Inflammatory macrophage treated with lipopolysaccharide for 4 hours (primary cell): ENCODE measurements at places on chromosomes 16 and 17.

DNA sequence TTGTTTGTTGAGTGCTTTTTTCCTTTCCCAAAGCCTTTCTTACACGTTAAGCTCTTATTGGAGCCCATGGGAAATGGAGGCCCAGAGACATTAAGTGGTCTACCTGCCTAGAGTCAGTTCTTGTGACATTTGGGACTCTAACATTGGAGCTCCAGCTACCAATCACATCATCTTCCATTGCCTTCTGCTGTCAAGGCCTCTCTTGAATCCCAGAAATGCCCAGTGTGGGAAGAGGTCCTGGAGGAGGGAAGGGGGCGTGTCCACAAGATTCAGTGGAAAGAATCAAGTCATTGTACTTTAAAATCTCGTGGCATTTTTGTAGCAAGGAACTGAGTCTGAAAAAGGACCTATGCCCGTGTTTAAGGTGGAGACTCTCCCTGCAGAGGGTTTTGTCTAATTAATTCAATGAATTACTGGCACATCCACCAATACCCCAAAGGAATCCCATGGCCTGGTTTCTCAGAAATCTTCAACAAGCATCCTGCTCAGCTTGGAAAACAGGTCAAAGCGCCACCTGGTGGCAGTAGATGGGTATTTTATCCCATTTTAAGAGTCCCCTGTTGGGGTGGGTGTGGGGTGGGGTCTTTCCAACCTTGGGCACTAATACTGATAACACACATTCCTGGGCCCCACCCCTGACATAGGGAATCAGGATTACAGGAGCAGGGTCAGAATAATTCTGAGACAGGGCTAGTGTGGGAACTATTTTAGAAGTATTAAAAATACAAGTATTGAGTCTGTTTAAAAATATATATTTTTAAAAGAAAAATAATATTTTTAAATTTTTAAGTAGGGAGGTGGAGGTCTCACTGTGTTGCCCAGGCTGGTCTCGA is 24.6 kb downstream of the GPT2 start:
- peak; percentile 54 for DNase-seq

DNA sequence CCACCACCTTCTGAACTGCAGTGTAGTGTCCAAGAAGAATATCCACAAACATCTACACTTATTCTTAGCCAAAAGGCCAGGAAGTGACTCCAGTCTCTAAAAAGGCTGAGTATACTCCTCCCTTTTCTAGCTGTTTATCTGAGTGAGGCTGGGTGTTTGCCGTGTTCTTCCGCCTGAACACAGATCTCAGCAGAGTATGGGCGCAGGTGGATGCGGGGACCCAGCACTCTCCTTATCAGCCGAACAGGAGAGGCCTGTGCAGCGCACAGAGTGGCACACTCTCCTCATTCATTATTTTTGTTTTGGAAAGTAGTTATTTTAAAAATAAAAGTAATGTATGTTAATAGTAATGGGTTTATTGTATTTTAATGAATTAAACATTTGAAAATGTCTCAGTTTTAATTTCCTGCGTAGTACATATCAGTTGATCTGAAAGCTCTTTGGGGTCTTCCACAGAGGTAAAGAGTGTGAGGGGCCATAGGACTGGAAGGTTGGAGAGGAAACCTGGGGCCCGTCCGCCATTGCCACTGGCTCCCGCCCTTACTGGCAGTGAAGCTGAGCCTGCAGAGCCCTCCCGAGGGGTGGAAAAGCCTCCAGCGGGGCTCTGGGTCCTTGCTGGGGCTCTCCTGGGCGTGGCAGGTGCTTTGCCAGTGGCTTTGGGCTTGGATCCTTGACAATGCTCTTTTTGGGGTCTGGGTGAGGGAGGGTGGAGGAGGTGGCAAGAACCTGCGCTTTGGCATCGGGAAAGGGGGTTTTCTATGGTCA is 53.8 kb downstream of the PDPK1 start:
- DNase-seq: no peak

- DNase-seq: peak; percentile 64
These were observed 43.7 kb upstream of the CDRT4 start for GRCh38 chr17:15511142-15511541.

DNA sequence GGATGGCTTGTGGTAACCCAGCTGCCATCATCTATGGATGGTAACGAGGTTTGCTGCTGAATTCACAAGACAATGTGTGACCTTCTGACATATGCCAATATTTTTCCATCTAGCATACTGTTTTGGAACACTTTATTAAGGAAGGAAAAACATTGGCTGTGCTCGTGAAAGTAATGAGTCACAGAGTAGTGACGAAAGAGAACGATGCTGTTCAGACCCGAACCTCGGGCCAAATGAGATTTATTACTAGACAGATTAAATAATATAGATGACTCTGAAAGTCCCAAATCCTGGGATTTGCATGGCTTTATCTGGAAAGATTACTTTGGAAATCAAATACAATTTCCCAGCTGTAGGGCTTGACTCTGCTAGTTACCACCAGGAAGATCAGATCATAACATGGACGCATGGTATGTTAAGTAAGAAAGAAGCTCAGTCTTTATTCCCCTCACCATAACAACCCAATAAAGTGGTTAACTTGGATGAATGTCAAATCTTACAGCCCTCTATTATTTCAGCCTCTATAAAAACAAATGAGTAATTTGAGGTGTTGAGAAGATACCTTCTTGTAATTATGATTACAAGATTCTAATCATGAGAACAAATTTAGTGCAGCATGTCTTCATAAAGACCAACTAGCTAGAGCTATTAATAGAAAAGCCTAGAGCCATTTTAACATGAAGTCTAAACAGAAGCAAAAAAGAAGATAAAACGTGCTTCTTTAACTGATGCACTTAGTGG is 32.6 kb downstream of the ERN1 start:
- peak; percentile 26 for DNase-seq

- no peak for DNase-seq
These were observed 245.0 kb upstream of the CDH5 start for GRCh38 chr16:66121466-66121865.

- DNase-seq: no peak
These were observed 8.7 kb downstream of the ENPP7 start for GRCh38 chr17:79739148-79740062.

- peak; percentile 60 for DNase-seq
These were observed 10.1 kb upstream of the SLC16A5 start for GRCh38 chr17:75077496-75078283.

GRCh38 chr16:57271867-57272495 is 12.5 kb downstream of the PLLP start:
- DNase-seq: no peak

DNA sequence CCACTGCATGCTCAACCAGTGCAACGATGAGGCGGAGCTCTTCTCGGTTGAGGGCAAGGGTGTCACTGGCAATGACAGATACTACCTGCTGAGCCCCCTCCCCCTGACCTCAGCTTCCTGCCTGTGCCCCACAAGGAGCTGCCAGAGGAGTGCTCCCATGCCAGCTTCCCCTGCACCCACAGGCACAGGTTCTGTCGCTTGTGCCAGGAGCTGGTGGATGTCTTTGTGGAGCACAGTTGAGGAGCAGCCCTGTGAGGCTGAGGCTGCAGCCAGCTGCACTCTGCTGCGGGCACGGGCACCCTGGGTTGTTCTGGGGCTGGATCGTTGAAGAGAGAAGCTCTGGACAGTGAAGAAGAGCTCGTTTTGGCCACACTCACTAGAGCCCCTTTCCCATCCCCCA is 165.3 kb upstream of the ZNF267 start:
- no peak for DNase-seq

DNA sequence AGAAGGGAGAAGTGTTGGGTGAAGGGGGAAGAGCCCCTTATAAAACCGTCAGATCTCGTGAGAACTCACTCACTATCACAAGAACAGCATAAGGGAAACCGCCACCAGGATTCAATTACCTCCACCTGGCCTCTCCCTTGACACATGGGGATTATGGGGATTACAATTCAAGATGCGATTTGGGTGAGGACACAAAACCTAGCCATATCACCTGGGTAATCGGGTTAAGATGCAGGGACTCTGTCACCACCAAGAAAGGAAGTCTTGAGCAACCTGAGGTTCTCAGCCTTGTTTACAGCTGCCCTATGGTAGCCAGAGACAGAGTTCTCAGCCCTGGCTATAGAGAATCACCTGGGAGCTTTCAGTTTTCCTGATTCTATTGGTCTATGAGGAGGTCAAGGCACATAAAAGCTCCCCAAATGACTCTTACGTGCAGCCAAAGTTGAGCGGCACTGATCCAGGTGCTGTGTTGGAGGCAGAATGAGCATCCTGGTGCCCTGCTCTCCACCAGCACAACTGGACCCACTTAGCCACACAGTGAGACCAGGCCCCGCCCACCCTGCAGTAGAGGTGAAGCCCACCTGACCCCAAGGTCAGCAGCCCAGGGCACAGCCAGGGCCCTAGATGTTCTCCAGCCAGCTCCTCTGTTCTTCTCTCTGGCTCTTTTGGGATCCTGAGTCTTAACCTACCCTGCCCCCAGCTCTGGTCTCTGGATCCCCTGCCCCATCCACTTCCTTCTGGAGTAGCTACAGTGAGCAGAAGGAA is 138.5 kb upstream of the CDH5 start:
- no peak for DNase-seq

DNA sequence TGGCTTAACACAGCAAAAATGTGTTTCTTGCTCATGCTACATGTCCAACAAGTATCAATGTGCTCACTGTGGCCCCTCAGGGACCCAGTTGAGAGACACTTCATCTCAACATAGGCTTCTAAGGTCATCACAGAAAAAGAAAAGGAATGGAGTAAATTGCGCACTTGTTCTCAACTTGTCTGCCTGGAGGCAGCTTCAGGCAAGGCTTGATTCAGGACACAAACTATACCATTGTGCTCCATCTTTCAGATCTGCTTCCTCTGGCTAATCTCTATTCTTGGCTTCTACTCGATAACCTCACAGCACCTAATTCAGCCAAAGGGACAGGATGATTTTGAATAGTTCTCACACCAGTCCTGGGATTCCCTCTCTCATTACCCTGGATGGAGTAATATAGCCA is 35.6 kb downstream of the HS3ST2 start:
- DNase-seq: no peak

GRCh38 chr16:24609740-24610415 is 70.5 kb downstream of the RBBP6 start:
- no peak for DNase-seq
